Liver (tissue), 10 donors: ENCODE measurements at places on chromosomes 13 and 19. TPM values are rescaled to one million over a fixed set of nuclear protein-coding genes. Genes with fewer than 3 reads are reported as not detected.

Gene ZNF600
- 2.1 TPM for total RNA-seq

Gene CYP2A13
- total RNA-seq = not detected

Gene PGLYRP1
- 13.9 TPM for total RNA-seq

Gene SMIM44
- total RNA-seq = not detected

Gene ATXN8OS
- total RNA-seq = not detected

Gene PRODH2
- total RNA-seq = 56.4 TPM

Gene PCDH20
- 1.3 TPM for total RNA-seq

Gene ZNF729
- not detected for total RNA-seq

Gene CCDC169
- total RNA-seq = not detected

GRCh38 chr13:103272770-103273169 lies 206.6 kb upstream of the SLC10A2 start:
- DNase-seq = no peak

- DNase-seq = no peak
Observed at GRCh38 chr19:18677156-18677555, 6.3 kb upstream of the CRTC1 start.

GRCh38 chr13:33135097-33135496 lies 118.9 kb downstream of the KL start:
- DNase-seq = no peak

DNA sequence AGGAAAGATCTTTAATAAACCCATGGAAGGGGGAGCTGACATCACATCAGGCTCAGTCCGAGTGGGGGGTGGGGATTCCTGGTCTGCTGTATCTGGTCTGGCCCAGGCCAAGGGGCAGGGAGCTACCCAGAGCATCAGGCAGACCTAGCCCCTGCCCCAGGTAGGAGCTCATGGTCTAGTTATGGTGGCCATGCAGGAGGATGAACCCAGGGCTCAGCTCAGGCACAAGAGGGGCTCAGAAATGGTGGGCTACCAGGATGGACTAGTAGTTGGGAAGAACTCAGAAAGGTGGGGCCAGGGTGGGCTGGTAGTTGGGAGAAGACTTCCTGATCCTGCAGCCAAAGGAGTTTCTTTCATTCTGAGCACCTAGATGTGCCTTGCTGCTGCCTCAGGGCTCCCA lies 14.3 kb downstream of the VSTM2B start:
- DNase-seq = no peak

DNA sequence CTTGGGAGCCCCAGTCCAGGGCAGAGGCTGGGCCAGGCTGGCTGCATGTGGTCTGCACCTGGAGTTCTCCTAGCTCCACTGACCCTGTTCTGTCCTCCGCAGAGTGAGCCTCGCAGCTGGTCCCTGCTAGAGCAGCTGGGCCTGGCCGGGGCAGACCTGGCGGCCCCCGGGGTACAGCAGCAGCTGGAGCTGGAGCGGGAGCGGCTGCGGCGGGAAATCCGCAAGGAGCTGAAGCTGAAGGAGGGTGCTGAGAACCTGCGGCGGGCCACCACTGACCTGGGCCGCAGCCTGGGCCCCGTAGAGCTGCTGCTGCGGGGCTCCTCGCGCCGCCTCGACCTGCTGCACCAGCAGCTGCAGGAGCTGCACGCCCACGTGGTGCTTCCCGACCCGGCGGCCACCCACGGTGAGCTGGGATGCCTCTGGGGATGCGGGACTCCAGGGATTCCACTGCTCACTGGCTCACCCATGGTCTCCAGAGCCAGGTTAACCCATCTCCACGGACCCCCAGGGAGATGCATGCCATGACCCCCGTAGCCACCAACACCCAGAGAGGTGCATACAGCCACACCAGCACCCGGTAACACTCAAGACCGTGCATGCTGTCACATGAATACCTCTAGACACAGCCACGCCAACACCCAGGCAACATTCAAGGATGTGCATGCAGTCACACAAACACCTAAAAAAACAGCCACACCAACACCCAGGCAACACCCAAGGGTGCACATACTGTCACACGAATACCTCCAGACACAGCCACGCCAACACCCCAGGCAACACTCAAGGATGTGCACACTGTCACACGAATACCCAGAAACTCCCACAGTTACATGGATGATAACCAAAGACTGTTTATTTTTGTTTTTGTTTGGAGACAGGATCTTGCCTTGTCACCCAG lies 8.2 kb downstream of the PKN1 start:
- DNase-seq = no peak

- DNase-seq = no peak
Observed at GRCh38 chr19:1066748-1067340, at the start of gene ARHGAP45. Gene ARHGAP45 (plus strand): TSS chr19:1067167. CDS start chr19:1067406, 239 bp downstream.

DNA sequence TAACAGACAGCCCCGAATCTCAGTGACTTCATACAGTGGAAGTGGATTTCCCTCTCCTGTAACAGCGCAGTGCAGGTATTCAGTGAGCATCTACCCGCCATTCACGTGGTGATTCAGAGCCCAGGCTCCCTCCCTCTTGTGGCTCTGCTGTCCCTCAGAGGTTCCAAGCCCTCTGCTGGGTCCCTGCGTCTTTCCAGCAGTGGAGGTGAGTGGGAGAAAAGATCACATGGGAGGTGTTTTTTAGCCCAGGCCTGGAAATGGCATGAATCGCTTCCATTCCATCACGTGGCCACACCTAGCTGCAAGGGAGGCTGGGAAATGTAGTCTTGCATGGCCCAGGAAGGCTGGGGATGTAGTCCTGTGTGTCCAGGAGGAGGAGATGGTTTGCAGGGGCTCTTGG lies 61.4 kb downstream of the DPF1 start:
- DNase-seq = no peak

- no peak for DNase-seq
Observed at GRCh38 chr19:33090179-33090578, 9.2 kb downstream of the GPATCH1 start.

DNA sequence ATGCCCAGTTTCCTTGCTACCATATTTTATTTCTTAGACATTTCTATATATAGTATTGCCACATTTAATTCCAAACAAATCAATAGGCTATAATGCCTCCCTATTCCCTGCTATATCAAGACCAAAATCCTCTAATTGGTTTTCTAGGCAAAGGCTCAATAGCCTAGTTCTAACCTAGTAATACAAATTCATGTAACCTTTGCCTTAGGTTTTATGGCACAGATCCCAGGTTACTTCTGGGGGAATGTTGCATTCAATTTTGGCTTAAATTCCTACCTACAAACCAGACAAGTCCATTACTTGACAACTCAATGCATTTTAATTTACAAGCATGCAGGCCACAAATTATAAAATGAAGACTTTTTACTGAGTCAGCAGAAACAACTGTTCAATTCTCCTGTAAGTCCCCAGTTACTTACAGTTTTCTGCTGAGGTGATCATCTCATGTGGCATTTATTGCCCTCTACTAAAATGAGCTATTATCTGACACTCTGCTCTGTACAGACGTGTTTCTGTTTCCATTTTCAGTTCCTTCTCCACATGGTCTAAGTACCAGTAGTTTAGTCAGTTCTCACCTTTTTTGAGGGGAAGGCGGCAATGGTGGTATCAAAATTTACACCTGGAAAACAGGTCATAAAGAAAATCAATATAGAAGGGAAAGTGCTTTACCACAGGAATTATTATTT lies 11.7 kb downstream of the KCNRG start:
- DNase-seq = no peak

DNA sequence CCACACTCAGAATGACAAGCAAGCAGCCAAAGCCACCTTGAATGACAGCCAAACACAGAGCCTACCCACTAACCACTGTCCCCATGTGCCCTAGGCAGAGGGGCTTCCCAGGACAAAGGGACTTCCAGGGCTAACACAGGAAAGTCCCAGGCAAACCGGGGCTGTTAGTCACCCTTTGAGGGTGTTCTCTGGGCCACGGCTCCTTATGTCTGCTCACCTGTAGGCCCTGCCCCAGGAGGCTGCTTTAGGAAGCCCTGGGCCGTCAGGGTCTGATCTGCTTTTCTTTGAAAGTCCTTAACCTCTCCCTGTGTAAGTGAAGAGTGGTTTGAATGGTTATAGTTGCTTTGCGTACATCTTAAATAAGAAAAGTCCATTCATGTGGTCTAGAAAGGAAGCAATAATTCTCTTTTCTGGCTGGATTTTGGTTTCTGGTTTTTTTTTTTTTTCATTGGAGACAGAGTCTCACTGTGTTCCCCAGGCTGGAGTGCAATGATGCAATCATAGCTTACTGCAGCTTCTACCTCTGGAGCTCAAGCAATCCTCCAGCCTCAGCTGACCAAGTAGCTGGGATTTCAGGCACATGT lies 161.4 kb downstream of the EFNB2 start:
- DNase-seq = no peak

DNA sequence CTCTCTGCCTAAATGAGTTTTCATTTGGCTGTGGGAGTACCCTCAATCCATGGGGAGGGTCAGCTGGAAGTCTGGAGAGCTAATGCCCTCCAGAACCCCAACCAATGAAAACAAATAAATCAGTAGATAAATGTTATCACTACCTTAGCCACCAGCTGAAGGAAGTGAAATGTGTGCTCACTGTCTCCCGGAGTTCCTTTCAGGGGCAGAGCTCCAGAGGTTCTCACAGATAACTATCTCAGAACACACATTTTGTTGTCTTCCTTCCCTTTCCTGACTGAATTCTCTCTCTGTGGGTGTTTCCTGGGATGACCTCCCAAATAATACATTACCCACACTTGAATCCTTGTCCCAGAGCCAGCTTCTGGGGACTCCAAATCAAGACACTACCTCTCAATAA lies 779.6 kb downstream of the DIAPH3 start:
- no peak for DNase-seq

DNA sequence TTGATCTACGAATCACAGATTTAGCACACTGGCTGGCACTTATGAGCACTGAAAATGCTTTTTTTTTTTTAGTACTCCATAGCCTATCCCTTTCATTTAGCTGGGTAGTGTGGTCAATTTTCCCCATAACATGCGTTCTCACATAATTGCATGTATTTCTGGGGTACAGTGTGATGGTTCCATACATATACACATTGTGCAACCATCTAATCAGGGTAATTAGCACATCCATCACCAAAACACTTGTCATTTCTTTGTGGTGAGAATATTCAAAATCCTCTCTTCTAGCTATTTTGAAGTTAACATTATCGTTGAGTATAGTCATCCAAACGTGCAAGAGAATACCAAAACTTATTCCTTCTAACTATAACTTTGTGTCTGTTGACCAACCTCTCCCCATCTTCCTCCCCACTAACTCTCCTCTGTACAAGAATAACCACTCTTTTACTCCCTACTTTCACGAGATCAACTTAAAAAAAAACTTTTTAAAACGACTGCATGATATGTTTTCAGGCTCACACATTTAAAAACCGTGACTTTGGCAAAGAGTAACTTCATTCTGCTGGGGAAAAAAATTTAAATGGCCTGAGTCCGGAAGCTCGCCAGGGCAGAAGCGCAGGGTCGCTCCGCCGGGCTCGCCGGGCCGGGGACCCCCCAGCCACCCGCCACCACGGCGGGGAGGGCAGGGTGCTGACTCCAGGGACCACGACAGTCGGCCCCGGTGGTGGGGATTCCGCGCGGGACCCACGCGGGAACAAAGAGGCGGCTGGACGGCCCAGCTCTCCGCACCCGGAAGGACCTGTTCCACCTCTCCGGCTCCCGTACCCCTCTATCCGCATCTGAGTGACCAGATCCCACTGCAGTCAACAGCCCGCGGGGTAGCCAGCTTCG lies 868 bp upstream of the UBAC2 start:
- no peak for DNase-seq

DNA sequence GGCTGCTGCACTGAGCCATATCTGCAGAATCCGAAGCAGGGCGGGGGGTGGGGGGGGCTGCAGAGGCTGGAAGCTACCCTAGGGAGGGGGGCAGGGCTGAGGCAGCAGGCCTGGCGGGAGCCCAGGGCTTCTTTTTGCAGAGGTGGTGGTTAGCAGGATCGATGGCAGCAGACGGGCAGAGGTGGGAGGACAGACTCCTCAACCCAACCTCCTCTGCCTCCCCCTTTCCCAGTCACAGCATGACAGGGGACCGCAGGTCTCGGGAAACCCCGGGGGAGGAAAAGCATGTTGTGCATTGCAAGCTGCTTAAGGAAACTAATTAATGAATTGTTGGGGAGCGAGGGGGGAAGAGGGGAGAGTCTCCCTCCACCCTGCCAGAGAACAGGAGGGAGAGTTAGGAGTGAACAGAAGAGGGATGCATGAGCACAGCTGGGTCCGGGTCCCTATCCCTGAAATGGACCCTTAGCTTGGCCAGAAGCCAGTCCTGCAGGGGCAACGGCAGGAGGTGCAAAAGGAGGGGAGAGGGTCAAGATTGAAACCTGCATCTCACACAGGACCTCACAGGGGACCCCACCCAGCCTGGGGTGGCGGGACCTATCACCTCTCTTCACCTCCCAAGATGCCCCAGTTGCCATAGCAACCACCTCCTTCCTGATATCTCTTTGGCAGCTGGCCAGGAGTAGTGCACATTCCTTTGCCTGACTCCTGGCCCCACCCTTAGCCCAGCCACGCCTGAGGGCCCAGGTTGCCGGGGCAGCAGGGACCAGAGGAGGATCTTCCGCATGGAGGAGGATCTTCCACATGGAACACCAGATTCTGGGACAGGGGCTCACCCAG lies 1.8 kb downstream of the FXYD7 start:
- no peak for DNase-seq

- peak; percentile 23 for DNase-seq
Observed at GRCh38 chr13:112447306-112447705, 71.2 kb downstream of the SPACA7 start.

GRCh38 chr13:96218475-96218874 lies 128.6 kb downstream of the HS6ST3 start:
- no peak for DNase-seq

DNA sequence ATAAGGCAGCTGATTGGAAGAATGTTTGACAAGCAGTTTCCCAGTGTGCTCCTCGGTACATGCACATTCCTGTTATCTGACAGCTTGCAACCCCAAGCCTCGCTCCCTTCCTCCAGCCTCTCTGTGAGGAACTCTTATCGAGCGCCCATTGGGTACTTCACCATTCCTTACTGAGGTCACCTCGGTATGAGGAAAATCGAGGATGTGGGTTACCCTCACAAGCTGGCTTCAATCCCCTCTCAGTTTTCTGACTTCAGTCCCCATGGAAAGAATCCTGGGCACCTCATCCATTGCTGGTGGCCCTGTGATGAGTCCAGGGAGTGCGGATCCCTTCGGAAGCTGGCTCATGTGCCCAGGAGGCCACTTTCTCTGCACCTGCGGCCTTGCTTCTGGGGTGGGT lies 17.3 kb downstream of the TEX29 start:
- DNase-seq = no peak

DNA sequence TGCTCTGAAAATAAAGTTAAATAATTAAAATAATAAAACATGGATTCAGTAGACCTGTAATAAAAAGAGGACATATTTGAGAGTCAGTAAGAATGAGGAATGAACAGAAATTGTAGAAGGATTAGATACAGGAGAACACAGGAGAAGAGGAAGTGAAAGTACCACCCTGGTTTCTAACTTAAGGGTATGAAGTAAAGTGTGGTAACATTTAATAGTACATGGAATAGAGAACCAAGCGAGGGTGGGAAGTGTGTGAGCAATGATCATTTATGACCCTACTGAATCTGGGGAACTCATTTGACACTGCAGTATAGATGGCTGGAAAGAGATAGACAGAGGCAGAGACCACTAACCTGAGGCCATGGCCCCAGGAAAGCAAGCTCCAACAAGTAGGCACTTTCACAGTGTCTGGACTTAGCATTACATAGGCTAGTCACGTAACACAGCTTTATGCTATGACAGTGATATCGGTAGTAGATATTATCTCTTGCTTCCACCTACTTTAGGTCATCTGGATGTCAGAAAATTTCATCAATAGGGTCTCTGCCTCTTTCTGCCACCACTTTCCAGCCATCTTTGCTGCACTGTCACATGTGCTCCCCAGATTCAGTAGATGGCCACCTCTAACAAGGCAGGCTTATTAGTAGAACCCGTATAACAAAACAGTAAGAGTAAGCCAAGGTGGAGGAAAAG lies 633.9 kb upstream of the MIR17HG start:
- DNase-seq = no peak
